ENCODE measurements at places on chromosomes 2 and 18.

DNA sequence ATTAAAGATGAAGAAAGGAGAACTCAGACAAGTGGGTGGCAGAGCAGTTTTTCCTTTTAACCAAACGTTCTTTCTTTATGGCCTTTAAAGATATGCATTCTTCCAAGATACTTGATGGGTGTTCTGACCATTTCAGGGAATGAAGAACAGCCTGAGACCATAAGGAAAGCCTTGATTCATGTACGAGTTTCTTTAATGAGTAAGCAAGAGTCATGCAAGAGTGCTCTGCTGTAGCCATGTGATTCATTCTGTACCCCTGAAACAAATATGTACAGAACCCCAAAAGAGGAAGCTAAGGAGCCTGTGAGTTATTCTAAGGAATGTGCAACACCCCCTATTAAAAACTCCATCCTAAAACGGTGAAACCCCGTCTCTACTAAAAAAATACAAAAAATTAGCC is 372.8 kb downstream of the MTX2 start:
- DNase-seq, result no peak

DNA sequence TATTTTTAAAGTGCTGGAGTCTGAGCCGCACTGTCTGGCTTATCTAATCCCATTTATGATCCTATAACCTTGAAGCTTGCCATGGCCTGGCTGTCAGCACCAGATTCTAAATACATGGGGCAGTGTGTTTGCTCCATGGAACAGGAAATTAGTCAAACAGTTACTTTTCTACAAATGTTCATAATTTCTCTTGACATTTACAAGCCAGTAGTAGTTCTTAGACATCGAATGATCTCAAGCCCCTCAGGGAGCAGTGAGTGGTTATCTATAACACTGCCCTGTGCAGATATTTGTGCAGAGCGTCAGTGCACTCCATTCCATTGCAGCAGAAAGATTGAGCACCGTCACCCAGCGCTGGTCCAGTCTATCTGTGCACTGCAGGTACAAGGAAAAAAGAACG is 205.2 kb downstream of the AGPS start:
- no peak for DNase-seq

DNA sequence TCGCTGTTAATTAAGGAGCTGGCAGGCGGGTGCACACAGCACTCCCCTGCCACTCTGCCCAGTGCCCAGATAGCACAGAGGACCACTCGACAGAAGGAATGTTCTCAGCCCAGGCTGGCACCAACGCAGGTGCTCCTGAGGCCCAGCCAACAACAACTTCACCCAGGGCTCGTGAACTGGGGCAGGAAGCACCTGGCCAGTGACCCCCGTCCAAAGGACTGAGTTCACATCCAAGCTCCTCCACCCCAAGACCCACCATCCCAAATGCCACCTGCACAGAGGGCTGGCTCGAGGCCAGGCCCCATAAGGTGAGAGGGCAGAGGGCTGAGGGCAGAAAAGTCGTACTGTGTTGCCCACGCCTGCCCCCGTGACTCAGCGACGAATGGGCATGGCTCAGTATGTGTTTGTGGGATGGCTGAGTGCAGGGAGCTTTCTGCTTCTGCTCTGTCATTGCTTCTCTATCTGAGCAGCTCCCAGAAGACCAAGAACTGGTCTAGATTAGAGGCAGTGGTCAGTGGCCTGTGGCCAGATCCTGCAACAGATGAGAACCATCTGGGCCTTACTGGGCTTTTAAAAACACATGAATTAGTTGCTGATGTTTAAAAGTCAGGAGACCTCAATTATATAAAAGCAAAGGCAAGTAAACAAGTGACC is 68.4 kb downstream of the POLR1A start:
- peak; percentile 36 for DNase-seq

GRCh38 chr2:127514076-127514475 is 12.2 kb downstream of the IWS1 start:
- no peak for DNase-seq

DNA sequence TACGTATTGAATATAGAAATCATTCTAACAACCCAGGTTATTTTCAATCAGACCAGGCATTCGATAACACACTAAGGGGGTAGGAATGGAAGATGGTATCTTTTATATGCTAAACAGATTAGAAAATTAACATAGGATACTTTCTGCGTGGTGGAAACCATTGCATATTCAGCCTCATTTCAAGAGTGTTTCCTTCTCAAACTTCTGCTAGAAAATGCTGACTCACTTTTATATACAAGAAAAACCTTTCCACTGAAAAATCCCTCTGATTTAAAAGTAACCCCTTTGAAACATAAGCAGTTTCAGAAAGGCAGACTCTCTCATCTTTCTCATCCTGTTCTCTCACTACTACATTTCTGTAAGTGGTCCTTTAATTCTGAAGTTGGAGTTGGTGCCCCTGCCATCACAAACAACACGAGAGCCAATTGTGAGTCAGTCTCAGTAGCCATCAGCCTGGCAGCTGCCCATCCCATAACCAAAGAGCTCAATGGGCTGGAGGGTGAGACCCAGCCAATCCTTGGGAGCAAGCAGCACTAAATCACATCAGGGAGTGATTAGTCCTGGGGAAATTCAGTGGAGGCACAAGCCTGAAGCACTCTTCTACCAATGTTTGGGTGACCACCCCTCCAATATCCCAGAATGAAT is 343.1 kb downstream of the CELF4 start:
- DNase-seq, result no peak

GRCh38 chr2:119008108-119008507 is 66.1 kb downstream of the MARCO start:
- peak; percentile 18 for DNase-seq

- DNase-seq, result no peak
These were observed 4.2 kb downstream of the SMAD2 start for GRCh38 chr18:47926101-47926850.

GRCh38 chr18:36315736-36316135 is 18.2 kb downstream of the FHOD3 start:
- DNase-seq, result no peak

DNA sequence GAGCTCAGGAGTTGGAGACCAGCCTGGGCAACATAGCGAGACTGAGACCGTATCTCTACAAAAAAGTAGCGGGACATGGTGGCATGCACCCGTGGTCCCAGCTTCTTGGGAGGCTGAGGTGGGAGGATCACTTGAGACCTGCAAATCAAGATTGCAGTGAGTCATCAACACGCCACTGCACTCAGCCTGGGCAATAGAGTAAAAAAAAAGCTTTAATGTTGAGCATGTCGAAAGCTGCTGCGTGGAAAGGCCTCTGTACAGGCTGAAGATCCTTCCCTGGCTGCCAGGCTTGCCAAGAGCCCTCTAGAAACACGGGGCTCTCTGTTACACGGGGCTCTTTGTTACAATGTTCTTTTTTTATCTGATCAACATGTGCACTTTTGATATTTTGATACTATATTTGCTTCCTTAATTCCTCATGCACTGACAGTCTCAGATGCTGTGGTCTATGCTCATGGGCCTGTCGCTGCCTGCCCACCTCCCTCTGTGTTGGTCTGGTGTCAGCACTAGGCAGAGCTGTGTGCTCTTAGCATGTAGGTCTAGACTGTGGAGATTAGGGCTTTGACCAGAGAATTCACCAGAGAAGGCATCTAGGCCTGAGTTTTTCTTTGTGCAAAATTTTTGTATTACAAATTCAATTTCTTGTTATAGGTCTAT is 18.7 kb downstream of the CLK1 start:
- no peak for DNase-seq

DNA sequence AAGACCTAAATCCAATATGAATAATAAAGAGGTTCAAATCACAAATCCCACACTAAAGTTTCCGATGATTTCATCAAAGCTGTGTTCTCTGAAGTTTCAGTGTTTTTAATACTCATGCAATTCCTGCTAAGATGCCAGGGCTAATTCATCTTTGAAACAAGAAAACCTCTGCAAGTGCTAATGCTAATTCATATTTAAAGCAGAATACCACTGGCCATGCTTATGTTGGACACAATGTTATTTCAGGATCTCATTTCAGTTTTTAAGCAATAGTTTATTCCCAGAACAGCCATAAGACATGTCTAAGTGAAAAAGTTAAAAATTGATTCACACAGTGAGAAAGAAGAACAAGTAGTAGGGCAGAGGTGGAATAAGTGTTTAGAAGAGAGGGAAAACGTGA is 62.8 kb downstream of the GRB14 start:
- DNase-seq, result no peak

DNA sequence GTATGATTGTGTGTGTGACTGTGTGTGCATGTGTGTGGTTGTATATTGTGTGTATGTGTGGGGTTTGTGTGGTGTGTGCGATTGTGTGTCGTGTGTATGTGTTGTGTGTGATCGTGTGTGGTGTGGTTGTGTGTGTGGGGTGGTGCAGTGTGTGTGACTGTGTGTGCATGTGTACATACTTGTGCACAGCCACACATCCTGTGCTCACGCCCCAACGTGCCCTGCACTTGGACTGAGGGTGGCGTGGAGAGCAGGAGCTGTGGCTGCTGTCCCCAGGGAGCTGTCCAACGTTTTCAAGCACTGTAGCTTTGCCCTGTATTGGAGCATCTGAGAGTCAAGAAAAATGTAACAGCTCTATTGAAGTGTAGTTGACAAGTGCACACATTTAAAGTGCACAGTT is 243.2 kb upstream of the HDAC4 start:
- DNase-seq, result no peak

GRCh38 chr2:217357886-217358620 is 498.2 kb upstream of the TNP1 start:
- DNase-seq, result no peak

GRCh38 chr2:147739508-147739907 is 105.3 kb upstream of the ACVR2A start:
- DNase-seq, result no peak

GRCh38 chr2:72897785-72898584 is 10.8 kb downstream of the SPR start:
- peak; percentile 74 for DNase-seq

DNA sequence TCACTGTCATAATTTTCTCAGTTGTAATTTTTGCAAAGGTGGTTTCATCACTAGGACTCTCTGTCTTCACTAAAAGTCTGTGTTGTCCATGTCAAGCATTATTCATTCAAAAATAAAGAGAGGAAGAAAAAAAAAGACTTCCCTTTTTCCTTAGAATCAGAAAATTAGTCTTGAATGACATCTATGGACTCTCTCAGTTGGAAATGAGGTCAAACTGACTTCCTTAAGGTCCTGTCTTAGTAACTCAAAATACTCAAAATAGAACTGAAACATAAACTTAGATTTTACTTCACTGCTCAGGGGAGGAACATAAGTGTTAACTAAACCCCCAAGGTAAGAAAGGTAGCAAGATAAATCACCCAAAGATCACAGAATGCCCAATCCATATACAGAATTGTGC is 2.2 kb upstream of the ZNF407 start:
- DNase-seq, result no peak

- DNase-seq, result no peak
These were observed 51.8 kb downstream of the NTSR2 start for GRCh38 chr2:11617984-11618707.

- no peak for DNase-seq
These were observed 367.7 kb upstream of the NETO1 start for GRCh38 chr18:73235491-73235890.

DNA sequence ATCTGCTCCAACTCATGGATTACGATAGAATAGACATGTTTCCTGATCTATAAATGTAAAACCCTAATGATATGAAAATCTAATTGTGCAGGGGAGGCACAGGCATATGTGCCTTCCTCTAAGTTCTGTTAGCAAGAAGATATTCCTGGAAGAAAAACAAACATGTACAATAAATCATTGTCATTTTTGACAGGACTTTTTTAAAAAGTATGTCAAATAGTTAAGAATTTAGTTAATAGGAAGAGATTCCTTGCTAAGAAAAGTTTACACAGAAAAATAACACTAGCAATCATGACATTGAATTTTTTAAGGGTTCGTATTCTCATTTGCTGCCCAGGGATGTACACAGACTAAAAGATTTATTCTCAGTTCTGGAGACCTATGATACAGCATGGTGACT is 15.3 kb upstream of the CREB1 start:
- no peak for DNase-seq

DNA sequence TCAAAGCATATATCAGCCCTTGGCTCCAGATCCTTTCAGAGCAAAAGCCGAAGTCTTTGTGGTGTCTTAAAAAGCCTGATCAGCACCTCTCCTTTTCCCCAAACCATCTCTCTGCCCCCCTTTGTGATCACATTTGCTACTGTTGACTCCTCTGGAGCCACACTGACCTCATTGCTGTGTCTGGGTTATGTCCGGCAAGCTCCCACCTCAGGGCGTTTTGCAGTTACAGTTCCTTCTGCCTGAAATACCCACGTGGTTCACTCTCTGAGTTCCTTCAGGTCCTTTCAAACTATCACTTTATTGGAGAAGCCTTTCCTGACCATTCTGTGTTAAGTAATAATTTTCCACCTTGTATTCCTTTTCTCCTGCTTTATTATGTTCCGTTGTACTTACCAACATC is 11.8 kb downstream of the C2orf69 start:
- DNase-seq, result no peak

GRCh38 chr2:72895759-72896281 is 8.6 kb downstream of the SPR start:
- no peak for DNase-seq

DNA sequence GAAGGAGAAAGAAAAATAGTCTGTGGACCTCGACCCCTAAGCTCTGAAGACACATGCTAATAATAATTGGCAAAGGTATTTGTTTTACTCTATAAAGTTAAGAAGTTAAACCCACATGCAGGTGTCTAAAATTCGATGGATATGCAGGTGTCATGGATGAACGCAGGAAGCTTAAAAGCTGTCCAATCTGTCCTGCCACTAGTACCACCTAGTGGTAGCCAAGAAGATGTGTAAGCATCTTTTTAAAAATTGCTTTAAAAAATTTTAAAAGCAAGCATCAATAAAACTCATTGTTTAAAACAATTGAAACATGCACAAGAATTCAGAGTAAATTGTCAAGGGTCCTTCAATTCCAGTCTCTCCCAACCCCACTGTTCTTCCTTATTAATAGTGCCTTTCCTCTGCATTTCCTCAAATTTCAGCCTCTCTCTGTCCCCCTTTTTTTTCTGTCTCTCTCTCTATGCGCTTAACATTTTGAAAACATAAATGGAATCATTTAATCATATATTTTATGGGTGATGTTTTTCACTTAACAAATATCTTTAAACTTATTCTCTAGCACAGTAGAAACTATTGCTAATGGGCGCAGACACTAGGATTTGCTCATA is 30.6 kb upstream of the PPP3R1 start:
- DNase-seq, result peak; percentile 60

DNA sequence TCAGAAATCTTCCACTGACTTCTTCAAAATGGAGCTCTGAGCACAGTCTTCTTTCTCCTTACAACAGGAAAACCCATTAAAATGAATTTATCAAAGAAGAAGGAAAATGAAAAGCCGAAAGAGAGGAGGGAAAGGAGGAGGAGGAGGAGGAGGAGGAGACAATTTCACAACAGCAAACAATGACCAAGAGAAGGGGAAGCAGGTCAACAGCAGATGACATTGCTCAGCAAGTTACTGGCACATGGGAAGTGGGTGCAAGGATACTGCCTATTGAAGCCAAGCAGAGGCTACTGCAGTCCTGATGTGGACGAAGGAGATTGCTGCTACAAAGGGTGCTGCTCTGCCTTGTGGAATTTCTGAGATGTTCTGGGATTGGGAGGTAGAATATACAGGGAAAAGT is 268.2 kb upstream of the FBXO11 start:
- DNase-seq, result no peak

- DNase-seq, result no peak
These were observed 2.9 kb downstream of the RNF149 start for GRCh38 chr2:101305492-101306078.

- no peak for DNase-seq
These were observed 11.6 kb downstream of the PNO1 start for GRCh38 chr2:68169308-68169707.
